ENCODE measurements at places on chromosomes 5 and 9.
A peak's percentile ranks its signal among the peaks of the same experiment; 100 is the strongest.

- DNase-seq: no peak
Measured at GRCh38 chr5:320524-321229, 837 bp upstream of the AHRR start.

DNA sequence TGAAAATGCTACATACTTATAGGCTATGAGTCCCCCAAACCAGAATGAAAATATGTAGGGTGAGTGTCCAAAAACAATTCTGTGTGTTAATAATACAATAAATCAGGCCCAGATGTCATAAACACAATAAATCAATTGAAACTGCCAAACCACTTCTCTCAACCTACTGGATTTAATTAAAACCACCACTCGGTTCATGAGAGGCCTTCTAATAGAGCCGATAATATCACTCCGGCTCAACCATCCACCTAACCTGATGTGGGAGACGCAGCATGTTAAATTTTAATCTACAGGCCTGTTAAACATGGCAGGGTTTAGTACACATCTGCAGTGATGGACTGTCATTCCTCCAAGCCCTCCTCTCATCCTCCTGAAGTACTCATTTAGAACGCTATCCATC, 734.5 kb upstream of the ZNF608 start:
- no peak for DNase-seq

GRCh38 chr9:94139672-94140417, 55.6 kb downstream of the PTPDC1 start:
- no peak for DNase-seq

DNA sequence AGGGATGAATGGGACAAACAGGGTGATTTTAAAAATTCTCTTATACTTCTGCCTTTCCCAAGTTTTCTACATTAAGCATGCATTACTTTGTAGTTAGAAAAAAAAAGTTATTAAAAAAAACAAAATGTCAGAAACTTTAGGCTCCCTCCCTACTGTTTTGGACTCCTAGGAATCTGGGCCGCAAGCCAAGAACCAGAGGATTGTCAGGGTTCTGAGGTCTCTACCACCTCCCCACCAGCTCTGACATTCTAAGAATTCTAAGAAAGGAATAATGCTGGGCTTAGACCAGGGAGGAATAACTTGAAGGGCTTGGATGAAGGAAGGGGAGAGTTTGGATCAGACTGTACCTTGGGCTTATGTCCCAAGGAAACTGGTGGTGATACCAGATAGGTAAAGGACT, 1.1 kb upstream of the ARHGEF39 start:
- DNase-seq: no peak

GRCh38 chr9:129567842-129568559, 52.9 kb downstream of the C9orf50 start:
- DNase-seq: no peak

- no peak for DNase-seq
Measured at GRCh38 chr5:150138551-150139265, 16.9 kb downstream of the PDGFRB start.

GRCh38 chr9:131190191-131190590, 64.8 kb downstream of the NUP214 start:
- DNase-seq: no peak

DNA sequence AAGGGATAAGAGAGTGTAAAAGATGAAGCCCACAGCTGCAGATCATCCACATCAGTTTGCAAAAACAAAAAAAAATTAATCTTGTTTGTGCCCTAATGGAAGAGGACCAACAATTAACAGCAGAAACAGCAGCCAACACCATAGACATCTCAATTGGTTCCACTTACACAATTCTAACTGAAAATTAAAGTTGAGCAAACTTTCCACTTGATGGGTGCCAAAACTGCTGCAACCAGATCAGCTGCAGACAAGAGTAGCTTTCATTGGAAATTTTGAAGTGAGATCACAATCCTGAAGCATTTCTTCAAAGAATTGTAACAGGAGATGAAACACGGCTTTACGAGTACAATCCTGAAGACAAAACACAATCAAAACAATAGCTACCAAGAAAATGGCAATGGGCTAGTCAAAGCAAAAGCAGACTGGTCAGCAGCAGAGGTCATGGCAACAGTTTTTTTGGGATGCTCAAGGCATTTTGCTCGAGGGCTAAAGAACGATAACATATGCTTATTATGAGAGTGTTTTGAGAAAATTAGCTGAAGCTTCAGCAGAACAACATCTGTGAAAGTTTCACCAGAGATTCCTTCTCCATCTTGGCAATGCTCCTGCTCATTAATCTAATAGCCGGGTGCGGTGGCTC, 4.1 kb upstream of the RBM27 start:
- no peak for DNase-seq

DNA sequence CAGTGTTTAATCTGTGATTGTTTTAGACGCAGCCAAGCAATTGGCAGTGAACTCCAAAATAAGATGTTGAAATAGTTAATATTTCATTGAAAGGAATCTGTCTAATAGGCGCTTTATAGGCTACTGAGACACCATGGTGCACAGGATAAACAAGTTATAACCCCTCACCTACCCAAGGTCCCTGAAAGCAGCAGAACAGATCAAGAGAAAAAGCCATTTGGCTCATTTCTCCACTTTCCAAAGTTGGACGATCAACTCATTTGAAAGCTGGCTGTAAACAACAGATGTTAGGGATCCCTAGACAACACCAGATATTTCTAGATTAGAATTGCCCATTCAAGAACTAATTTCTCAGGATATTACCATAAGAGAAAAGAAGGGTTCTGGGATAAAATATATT, 4.9 kb downstream of the PUM3 start:
- DNase-seq: no peak

- no peak for DNase-seq
Measured at GRCh38 chr5:181241393-181241975, 2.2 kb downstream of the RACK1 start.

GRCh38 chr9:96149533-96150280, 152.3 kb downstream of the HSD17B3 start:
- DNase-seq: no peak

- DNase-seq: no peak
Measured at GRCh38 chr5:181234455-181235306, 9.0 kb downstream of the RACK1 start.

DNA sequence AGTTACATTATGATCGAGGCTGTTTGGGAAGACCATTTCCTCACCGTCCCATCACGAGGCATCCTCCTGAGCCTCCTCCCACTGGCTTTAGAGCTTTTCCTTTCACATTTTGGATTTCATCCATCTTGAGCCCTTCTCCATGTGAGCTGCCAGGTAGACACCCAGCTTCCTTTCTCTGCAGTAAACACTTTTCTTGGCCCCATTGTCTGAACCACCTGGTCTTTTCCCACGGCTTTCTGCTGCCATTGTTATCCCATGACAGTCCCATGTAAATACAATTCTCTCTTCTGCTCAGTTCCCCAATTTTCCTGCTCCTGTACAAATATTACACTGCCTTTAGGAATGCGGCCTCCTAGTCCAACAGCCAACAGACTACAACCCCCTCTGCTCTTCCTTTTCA, 24.1 kb downstream of the UBE2QL1 start:
- DNase-seq: no peak

DNA sequence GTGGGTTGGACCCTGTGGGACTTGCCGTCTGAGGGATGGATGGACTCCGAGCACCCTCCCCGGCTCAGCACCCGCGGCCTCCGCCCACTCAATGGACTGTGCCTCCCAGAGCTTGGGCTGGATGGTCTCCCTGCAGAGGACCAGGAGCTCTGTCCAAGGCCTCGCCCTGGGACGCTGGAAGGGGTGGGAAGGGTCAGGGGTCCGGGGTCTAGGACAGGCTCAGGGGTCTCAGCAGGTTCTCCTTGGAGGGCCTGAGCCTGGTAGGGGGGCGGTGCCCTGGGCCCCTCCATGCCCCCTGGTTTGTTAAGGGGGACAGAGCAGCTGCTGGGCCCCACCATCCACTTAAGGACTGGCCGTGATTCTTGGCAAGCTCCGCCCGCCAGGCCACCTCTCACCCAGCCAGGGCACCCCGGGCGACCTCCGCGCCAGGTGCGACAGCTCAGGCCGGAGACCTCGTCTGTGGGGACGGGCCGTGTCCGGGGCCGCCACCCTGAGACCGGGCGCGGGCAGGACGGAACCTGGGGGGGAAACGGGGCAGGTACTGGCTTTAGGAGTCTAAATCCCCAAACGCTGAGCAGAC, 29.2 kb downstream of the EXOC3 start:
- DNase-seq: no peak

- DNase-seq: peak; percentile 35
Measured at GRCh38 chr5:76404223-76405211, 1.4 kb downstream of the IQGAP2 start.

- DNase-seq: no peak
Measured at GRCh38 chr5:160235731-160236130, 6.4 kb downstream of the FABP6 start.

- DNase-seq: no peak
Measured at GRCh38 chr5:134626369-134627014, 6.1 kb downstream of the SAR1B start.

DNA sequence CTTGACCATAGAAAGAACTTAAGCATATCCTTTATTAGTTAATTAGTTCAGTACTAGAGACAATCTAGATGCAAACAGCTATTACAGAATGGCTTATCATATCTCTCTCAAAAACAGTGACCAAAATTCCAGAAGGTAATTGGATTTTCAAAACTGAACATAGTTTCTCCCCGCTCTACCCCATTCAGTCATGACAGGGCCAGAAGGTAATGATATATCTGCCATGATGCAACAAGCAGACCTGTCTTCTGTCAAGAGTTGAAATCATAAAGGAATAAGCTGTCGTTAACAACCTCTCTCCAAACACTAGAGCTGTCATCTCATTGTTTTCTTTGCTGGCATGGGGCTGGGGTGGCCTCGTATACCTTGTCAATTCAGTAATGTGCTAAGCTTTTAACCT, 200.5 kb upstream of the POU5F2 start:
- DNase-seq: no peak

DNA sequence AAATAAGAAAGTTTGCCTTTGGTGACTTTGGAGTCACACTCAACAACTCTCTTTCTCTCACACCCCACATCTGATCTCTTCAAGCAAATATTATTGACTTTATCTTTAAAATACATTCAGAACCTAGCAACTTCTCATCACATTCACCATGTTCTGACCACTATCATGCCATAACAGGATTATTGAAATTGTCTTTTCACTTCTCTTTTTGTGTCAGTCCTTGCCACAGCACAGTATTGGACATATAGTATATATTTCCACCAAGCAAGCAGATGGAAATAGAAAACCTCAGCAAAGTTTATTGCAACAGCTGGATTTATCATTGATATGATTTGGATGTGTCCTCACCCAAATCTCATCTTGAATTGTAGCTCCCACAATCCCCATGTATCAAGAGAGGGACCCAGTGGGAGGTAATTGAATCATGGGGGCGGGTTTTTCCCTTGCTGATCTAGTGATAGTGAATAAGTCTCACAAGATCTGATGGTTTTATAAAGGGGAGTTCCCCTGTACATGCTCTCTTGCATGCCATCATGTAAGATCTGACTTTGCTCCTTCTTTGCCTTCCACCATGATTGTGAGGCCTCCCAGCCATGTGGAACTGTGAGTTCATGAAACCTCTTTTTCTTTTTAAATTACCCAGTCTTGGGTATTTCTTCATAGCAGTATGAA, 26.9 kb upstream of the ITGA1 start:
- no peak for DNase-seq

GRCh38 chr9:38086496-38086895, 17.5 kb upstream of the SHB start:
- no peak for DNase-seq

DNA sequence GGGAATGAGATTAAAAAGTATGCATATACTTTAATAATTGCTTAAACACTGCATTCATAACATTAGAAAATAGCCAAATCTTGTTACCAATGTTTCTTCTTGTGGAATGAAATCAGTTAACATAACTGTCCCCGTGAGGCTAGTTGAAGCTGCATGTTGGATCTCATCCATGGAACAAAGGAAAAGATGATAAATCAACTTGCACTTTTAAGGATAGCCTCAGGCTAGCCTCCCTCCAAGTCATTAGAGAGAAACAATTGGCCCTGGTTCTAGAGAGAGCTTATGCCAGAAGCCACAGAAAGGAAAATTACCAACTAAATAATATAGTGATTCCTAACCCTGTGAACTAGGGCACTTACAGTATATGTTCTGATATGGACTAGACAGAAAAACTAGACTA, 66.9 kb downstream of the GRIN3A start:
- no peak for DNase-seq

GRCh38 chr9:127878652-127879390, 1.3 kb upstream of the AK1 start:
- no peak for DNase-seq

- no peak for DNase-seq
Measured at GRCh38 chr9:78698371-78698770, 401.4 kb downstream of the PSAT1 start.

GRCh38 chr5:50846261-50846660, 179.8 kb downstream of the PARP8 start:
- no peak for DNase-seq

DNA sequence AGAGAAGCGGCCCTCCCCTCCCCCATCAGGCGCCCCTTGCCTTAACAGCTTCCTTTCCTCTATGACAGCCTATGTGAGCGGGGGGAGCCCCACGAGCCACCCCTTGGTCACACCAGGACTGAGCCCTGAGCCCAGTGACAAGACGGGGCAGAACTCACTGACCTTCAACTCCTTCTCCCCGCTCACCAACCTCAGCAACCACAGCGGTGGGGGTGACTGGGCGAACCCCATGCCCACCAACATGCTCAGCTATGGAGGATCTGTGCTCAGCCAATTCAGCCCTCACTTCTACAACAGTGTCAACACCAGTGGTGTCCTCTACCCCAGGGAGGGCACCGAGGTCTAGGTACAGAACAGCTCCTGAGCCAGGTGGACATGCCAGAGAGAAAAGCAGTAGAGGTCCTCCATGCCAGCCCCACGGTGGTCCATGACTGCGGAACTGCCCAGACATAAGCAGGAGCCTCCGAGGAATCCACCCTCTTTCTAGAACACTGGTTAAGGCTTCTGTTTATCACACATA, 2.6 kb downstream of the FOXI1 start:
- DNase-seq: no peak

DNA sequence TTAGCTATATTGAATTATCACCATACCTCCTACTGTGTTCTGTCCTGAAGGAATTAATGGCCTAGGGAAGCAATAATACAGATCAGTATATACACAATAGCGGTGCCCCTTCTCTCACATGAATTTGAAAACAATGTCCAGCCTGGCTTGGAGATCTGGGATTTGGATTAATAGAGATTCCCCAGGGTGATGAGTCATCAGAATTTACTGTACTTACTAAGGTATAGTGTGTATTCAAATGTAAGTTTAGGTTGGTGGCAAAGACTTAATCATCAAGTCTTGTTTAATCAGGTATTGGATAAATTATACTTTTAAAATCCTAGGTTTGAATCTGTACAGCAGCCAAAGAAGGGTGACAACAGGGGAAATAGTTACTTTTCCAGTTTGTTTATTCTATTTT, 121.5 kb downstream of the FEM1C start:
- no peak for DNase-seq

All from stimulated activated CD8-positive, alpha-beta memory T cell treated with anti-CD3 and anti-CD28 coated beads, Interleukin-4, amount 100 ng/mL, for 1 hour (primary cell).